Large intestine (tissue), 12 donors: ENCODE measurements at places on chromosomes 12 and 14. TPM values are rescaled to one million over a fixed set of nuclear protein-coding genes. Genes with fewer than 3 reads are reported as not detected.

GRCh38 chr12:125528281-125528680 is 463.0 kb downstream of the AACS start:
- DNase-seq = no peak

Gene CNIH1
- 196 TPM for polyA plus RNA-seq

GRCh38 chr12:1912580-1913376 is 5.7 kb downstream of the CACNA2D4 start:
- DNase-seq = no peak

Gene NOPCHAP1
- polyA plus RNA-seq = 7.6 TPM

GRCh38 chr12:54977155-54977554 is 7.4 kb downstream of the TESPA1 start:
- DNase-seq = no peak

DNA sequence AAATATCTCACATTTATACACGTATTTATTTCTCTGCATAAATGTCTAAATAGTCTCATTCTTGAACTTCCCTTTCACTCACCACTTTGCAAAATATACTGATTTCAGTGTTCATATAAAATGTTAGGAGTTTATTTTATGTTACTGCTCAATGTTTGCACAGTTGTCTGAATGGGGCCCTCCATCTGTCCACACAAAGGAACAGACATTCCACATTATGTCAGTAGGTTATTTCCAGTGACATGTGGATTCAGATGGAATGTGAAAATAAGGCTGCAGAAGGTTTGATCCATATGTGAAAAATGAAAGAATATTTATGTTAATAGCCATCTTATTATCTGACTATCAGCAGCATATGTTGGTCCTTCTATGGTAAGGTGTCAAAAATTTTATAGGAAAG is 994.4 kb upstream of the SEL1L start:
- no peak for DNase-seq

Gene ACADS
- 50.2 TPM for polyA plus RNA-seq

- no peak for DNase-seq
Measured at GRCh38 chr12:132543298-132544079, 53.5 kb downstream of the FBRSL1 start.

- DNase-seq = no peak
Measured at GRCh38 chr12:117019866-117020265, 79.3 kb downstream of the TESC start.

GRCh38 chr12:49615725-49616124 is 7.6 kb upstream of the PRPF40B start:
- no peak for DNase-seq

DNA sequence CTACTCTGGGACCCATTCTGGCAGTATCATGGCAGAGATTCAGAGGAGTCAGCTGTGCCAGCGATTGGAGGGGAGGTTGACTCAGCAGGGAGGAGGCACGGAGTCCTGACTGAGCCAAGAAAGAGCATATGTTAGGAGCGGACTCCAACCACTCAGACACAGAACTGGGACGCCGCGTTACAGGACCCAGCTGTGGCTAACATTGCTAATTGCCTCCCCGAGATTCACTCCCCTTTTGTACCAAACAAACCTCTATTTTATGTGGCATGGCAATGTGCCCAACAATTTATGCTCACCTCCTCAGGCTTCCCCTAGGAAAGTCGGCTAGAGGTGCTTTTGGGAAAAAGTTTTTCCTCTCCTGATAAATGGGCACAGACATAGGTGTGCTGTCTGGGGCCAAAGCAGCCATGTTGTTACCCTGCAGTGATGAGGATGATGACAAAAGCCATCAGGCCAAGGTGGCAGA is 15.2 kb upstream of the CLIP1 start:
- DNase-seq = no peak
